ENCODE measurements at places on chromosomes 13 and 19.
A peak's percentile ranks its signal among the peaks of the same experiment; 100 is the strongest.

DNA sequence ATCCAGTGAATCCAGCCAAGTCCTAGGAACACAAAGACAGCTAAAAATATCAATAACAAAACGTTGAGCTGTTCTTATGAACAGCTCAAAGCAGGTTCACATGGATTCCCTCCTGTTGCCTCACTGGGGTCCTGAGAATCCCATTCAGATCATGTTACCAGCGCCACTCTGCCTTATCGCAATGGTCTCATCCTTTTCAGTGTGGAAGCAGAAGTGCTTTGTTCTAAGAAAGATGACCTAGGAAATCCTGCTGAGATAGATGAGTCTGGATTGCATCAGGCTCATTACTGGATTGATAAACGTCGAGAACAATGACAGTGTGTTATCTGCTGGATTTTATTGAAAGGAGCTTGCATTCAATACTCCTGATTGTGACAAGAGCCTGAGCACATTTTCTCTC is 87.0 kb downstream of the SLAIN1 start:
- no peak for DNase-seq

DNA sequence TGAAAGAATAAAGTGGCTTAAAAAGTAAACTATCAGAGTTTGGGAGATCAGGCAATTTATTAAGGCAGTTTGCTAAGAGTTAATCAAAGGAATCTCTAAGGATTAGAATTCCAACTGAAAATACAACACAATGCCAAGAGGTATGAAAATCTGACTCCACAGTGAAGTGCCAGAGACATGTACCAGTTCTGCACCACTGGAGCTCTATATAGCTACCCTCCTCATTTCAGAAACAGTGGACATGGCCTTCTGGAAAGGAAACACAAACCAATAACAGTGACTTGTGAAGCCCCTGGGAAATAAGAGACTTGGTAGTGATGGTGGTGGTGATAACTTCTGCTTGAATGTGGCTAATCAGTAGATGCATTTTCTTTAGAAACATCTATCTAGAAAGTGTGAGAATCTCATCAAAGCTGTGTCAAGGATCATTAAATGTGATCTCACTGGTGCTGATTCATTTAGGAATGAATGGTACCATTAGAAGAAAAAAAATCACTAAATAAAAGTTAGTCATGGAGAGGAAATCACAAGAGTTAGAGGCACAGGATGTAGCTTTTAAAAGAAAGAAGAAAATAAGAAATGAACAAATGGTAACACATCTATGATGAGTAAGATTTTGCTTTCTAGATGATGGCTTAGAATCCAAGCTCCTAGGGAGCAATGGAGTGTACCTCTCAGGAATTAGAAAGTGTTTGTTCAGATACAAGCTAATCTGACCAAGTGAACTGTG is 20.1 kb upstream of the N4BP2L1 start:
- no peak for DNase-seq

DNA sequence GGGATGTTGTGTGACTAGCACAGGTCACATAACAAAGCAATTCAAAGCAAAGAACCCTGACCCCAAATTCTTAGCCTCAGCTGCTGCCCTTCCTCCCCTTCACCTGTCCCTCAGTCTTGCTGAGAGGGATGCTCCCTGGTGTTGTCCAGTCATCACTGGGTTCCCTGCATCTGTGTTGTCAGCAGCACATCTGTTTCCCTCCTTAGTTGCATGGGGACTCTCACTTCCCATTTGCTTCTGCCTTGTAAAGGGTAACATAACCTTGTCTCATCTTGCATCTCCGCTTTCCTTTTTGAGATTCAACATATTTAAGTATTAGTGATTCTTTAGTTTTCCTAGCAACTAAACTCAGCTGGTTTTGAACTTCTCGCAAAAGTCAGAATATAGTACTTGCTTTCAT is 54.0 kb downstream of the SPATA13 start:
- no peak for DNase-seq

GRCh38 chr13:60066226-60066625 is 97.5 kb downstream of the DIAPH3 start:
- no peak for DNase-seq

GRCh38 chr19:57887195-57887941 is 1.5 kb downstream of the ZNF814 start:
- no peak for DNase-seq

- no peak for DNase-seq
These were observed 176.7 kb upstream of the RNF113B start for GRCh38 chr13:98353750-98354149.

GRCh38 chr13:21641629-21642028 is 29.2 kb upstream of the FGF9 start:
- DNase-seq = no peak

GRCh38 chr19:43469160-43469480 is 3.7 kb upstream of the LYPD3 start:
- no peak for DNase-seq

DNA sequence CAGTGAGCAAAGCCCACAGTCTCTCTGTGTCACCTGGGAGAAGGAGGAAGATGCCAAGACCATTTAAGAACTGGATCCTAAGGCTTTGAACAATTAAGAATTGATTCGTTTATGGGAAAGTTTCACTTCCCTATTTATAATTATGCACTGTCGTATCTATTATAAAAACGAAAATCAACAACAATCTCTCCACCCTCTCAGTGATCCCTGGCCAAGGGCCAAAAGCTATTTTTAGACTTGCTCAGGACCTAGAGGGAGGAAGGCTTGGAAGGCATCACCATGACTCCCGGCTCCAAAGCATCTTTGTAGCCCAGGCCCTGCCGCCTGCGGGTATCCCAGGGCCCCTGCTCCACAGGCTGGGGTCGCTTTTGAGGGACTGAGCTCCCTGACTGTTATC is 1.3 kb downstream of the RHPN2 start:
- no peak for DNase-seq

DNA sequence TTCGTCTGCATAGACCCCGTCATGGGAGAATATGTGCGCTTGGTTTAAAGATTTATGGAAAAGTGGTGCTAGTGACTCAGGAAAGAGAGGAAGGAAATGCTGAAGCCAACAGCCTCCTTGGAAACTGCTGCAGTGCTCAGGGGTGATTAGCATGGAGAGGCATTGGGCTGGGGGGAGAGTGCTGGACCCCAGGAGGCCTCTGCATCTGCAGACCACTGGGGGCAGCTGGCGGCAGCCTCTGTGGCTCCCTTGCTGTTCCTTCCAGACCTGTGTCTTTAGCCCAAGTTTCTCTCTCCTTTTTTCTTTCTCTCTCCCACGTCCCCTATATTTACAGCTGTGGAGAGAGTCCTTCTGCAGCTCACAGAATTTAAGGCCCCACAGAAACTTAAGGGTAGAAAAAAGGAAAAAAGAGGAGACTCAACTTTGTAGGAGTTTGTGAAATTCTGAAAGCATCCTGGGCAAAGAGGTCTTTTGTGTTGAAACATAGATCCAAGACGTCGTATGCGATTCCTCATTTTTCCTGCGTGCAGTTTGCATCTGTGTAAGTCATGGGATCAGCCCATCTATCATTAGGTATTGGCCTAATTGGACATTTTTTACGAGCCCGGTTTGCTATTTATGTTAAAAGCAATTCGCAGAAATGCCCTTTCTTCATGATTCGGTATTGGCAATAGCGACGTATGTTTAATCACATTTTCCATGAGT is 116.2 kb upstream of the ZNF536 start:
- DNase-seq = no peak

DNA sequence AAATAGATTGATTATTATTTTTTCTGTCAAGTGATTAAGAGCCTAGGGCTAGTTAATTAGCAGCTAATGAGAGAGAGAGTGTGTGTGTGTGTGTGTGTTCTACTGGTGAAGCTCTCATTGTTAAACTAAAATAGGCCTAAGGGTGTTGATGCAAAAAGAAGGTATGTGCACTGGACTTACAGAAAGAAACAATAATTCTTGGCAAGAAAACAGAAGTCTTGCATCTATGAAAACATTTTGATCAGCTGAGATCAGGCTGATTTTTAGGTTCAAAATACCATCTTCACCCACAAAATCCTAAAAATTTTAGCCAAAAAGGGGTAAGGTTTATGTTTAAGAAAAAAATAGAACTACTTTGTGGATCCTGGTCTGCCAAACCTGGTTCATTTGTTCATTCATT is 106.5 kb downstream of the POSTN start:
- DNase-seq = no peak

GRCh38 chr19:38265213-38265861 is 964 bp downstream of the SPINT2 start:
- peak; percentile 28 for DNase-seq

GRCh38 chr13:100552755-100553154 is 35.8 kb downstream of the GGACT start:
- DNase-seq = no peak

- DNase-seq = peak; percentile 18
These were observed 355.2 kb downstream of the KCNRG start for GRCh38 chr13:50370303-50370950.

- peak; percentile 55 for DNase-seq
These were observed 6.1 kb downstream of the FSD1 start for GRCh38 chr19:4310247-4311121.

DNA sequence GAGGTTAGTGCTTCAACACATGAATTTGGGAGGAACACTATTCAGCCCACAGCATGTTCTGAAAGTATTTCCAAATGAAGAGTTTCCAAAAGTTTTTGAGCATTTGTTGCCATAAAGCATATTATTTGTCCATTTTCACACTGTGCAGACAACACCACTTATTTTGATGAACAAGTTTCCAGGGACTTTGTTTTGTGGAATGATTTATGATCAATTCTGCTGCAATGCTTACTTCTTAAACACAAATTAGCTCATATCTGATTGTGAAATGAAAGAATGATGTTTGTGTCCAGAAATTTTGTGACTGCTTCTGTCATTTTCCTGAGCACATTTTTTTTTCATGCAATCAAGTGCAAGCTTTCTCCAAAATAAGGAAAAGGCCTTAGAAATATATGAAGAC is 205.3 kb downstream of the RAP2A start:
- no peak for DNase-seq

DNA sequence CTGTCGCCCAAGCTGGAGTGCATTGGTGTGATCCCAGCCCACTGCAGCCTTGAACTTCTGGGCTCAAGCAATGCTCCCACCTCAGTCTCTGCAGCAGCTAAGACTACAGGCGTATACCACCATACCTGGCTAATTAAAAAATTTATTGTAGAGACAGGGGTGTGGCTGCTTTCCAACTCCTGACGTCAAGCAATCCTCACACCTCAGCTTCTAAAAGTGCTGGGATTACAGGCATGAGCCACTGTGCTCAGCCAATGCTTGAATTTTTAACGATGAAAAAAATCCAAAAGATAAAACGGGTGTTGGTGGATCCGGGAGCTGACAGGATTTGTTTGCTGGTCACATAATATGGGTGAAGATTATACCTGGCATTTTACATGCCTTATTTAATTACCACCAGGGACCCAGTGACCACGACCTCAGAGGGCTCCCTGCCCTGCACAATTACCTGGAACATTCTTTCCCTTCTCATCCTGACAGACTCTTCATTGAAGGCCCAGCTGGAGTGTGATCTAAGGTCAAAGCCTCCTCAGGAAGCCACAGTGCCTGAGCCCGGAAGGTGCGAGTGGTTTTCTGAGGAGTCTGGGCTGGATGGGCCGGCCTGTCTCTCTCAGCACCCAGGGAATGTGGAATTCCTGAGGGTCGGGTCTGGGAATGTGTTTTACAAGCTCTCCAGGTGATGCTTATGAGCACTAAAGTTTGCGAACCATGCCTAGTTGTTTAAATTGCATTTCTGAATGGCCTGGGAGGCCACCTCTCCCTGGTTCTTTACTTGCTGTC is 193.3 kb downstream of the USP12 start:
- no peak for DNase-seq

GRCh38 chr13:42699912-42700311 is 81.5 kb upstream of the FAM216B start:
- no peak for DNase-seq

DNA sequence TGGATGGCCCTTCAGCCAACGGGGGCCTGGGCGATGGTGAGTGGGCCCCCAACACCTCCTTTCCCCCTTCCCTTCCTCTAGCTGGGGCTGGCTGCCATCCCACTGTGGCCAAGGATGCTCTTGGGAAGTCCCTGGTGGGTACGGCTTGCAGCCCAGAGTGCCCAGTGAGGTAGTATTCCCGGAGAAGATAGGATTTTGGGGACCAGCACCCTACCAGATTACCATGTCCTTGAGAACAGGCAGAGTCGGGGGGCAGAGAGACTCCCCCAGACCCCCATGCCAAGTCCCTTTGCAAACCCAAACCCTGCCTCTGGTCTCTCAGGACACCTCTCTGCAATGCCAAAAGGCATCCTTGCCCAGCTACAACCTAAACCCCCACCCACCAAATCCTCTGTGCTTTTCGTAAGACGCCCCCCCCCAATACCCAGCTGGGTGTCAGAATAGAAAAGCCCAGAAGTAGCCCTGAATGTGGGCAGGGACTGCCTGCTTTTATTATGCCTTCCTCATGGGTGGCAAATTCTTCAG is 1.7 kb downstream of the HIF3A start:
- DNase-seq = no peak

GRCh38 chr13:110869805-110870706 is 44.8 kb downstream of the ANKRD10 start:
- DNase-seq = peak; percentile 100

DNA sequence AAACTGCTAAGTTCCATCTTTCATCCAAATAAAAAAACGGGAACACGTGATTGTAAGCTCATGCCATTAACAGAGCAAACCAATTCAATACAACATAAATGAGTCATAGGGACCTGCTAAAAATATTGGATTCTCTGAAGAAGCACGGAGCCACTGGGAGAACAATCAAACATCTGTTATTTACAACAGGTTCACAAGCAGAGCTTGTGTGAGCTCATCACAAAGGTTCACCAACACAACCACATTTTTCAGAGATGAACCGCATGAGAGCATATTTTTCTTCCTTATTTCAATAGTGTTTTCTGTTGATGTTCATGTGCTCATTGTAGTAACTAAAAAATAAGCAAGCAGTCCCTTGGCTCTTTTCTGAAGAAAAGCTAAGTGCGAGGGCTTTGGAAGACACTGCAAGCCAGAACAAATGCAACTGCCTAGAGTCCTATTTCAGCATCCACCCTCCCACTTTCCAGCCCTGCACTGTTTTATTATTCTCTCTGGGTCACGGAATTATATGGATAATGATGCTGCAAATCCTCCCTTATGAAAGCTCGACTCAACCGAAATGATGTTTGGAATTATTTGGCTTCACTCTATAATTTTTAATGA is 545.8 kb downstream of the LIG4 start:
- no peak for DNase-seq

- DNase-seq = no peak
These were observed 74.5 kb upstream of the NBEA start for GRCh38 chr13:34867590-34867989.
